PC-9 (cell line): ENCODE measurements at places on chromosomes 16 and 17. TPM values are rescaled to one million over a fixed set of nuclear protein-coding genes. Genes with fewer than 3 reads are reported as not detected.

SDR42E2 gene
- not detected in 2 replicates for total RNA-seq

OR3A2 gene
- not detected in 2 replicates for total RNA-seq

SOST gene
- not detected in 2 replicates for total RNA-seq

CTU2 gene
- total RNA-seq, result 20.0 and 38.0 TPM in 2 replicates

GRCh38 chr17:67421869-67422273, 44.8 kb downstream of the PITPNC1 start:
- peak; percentile 70 for DNase-seq

GRCh38 chr17:51853857-51854256, 304.7 kb downstream of the CA10 start:
- DNase-seq, result no peak

DNA sequence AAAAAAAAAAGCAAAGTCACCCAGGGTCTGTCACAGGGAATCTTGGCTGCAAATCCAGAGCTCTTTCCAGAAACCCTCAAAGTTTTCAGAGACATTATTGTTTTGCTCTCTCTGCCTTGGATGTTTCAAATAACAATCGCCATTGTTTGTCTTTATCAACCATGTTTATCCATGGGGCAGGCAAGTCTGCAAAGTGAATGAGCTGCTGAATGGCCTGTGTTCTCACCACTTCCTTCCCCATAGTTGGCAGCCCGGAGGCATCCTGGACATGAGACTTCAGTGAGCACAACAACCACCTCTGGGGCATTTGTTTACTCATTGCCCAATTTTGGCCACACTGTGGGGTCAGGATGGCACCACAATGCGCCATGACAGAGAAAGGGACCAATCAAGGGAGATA, 53.1 kb upstream of the USP7 start:
- no peak for DNase-seq

DNA sequence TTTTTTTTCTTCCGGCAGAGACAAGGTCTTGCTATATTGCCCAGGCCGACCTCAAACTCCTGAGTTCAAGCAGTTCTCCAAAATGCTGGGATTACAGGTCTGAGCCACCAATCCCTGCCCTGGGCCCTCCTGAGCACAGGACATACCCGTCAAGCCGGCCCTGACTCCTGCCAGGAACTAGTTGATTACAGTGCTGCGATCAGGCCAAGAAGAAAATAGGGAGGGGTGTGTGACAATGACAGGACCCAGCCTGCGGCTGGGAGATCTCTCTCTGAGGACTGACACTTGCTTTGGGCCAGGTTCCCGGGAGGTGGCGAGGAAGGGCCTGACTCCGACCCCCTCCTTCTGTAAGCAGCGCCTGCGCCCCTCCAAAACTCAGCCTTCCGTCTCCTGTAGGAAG, 276.6 kb downstream of the MRTFB start:
- DNase-seq, result no peak

DNA sequence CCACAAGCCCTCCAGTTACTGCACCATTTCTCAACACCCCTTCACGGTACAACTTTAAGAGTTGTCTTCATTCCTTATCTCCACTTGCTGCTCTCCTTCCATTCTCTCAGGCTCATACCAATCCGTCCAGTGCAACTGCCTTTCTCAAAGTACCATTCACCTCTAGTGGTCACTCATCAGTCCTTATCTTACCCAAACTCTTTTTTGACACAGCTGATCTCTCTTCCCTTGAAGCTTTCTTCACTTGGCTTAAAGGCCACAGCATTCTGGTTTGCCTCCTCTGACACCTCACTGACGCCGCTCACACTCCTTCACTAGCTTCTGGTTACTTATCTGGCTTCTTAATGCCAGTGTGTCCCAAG, 24.9 kb downstream of the UBE2G1 start:
- DNase-seq, result no peak

- peak; percentile 39 for DNase-seq
Measured at GRCh38 chr17:7177191-7177953, 1.8 kb downstream of the ASGR1 start.

- DNase-seq, result no peak
Measured at GRCh38 chr17:48873209-48873608, 19.4 kb upstream of the ATP5MC1 start.

DNA sequence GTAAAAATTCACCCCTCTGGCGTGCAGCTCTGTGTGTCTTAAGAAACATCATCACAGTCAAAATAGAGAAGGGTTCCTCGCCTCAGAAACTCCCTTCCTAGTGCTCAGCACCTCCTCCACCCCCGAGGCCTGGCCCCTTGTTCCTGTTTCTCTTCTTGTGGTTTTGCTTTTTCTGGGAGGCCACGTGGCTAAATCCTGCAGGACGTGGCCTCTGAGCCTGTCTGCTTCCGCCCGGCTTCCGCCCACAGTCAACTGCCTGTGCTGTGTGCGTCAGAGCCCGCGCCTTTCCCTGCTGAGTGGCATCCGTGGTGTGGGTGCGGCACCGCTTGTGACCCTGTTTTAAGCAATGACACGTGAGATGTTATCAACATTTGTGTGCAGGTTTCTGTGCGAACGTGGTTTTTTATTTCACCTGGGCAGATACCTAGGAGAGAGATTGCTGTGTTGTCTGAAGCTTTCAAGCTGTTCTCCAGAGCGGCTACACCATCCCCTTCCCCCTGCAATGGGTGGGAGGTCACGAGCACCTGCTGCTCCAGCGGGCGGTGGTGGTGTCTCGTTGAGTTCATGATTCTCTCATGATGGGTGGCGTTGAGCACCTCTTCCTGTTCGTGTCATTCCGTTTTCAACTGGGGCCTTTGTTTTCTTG, 21.7 kb downstream of the ACSF3 start:
- peak; percentile 33 for DNase-seq

- DNase-seq, result peak; percentile 70
Measured at GRCh38 chr16:1923299-1924034, 5.3 kb upstream of the HS3ST6 start.

GRCh38 chr17:22507823-22508222, 815.5 kb downstream of the KCNJ18 start:
- DNase-seq, result peak; percentile 21

DNA sequence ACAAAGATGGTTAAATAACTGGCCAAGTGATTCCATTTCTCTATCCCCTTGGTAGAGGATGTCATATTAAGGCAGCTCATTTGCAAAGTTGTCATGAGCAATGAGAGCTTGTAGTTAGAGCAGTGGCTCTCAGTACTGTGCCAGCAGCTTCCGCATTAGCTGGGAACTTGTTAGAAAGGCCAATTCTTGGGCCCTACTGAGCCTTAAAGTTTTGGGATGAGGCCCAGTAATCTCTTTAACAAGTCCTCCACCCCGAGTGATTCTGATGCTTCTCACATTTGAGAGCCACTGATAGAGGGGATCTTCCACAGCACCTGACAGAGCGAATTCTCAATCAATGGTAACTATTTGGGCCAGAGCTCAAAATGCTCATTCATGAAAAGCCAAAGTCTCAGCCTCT, 20.2 kb upstream of the CCL1 start:
- DNase-seq, result no peak

DNA sequence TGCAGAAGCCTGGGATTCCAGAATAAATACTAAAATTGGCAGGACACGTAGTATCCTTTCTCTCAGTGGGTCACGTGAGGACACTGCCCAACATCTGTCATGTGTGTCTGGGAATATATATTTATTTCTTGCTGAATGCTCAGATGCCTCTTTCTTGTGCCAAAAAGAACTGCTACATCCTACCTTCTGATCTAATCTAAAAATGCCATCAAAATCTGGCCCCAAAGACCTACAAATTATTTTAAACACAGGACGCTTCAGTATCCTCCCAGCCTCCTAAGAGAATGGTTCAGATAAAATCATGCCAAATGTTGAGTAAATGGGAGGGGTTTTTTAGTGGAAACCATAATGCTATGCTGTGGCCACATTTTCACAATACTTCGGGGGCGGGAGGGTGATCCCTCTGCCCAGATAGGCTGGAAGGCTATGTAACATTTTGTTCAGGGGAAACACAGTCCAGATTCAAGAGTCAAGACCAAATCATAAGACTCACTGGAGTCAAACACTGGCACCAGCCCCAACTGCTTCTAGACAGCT, 22.9 kb upstream of the CORO6 start:
- DNase-seq, result no peak

DNA sequence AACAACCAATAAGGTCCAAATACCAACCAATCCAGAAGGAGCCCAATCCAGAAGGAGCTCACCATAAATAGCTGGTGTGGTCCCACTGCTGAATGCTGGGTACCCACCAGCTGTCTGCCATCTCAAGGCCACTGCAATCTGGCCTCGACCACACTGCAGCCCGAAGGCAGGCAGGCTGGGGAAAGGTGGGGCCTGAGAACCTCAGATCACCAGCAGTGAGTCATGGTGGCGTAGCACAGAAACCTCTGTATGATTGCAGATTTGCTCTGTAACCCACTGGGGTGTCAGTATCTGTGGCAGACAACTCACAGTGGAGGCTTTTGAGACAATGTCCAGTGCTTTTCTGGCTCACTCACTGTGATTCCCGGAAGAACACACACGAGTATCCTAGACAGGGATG, 14.7 kb upstream of the CMTR2 start:
- DNase-seq, result peak; percentile 76

- DNase-seq, result no peak
Measured at GRCh38 chr16:11604783-11605563, 18.3 kb upstream of the LITAF start.

- DNase-seq, result no peak
Measured at GRCh38 chr17:60577147-60577915, 22.7 kb upstream of the PPM1D start.
